ENCODE measurements at places on chromosomes 4 and X.

- no peak for DNase-seq
These were observed 537.4 kb upstream of the PCDH7 start for GRCh38 chr4:30182786-30183185.

DNA sequence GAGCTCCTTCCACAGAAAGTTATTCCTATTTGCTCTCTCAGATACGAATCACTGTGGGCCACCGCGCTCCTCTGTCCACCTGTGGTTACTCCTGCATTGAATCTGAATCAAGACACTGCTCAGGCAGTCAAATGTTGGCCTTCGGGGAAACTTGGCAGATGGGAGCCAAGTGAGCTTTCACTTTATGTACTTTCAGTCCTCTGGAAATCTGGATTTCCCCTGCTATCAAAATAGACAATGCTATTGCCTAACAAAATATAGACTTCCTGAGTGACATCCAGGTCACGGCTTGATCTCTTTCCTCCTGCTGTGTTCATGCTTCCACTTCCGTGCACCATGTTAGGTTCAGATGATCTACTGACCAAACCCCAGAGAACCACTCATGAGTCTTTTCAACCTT, 43.8 kb downstream of the FHL1 start:
- DNase-seq = no peak

DNA sequence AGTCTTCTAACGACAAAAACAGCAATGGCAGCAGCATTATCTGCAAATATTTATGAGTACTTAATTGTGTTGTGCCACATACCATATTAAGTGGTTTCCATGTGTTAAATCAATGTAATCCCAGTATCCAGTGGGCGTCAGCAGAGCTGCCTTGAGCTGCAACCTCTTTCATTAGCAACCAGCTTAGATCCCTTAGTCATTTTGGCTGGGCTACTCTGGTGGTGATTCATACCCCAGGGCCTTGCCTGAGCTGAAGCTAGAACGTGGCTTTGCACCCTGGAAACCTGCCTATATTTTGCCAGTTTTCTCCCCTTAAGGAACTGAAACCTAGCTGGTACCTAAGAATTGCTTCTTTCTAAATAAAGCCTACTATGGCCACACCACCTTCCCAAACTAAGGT, 474.3 kb upstream of the FTHL17 start:
- DNase-seq = no peak

- DNase-seq = no peak
These were observed 24.5 kb downstream of the ZNF41 start for GRCh38 chrX:47458528-47458927.

- no peak for DNase-seq
These were observed 466.4 kb downstream of the STIM2 start for GRCh38 chr4:27326991-27327390.
